ENCODE measurements at places on chromosomes 4 and X.

- DNase-seq, result no peak
Observed at GRCh38 chr4:39541987-39542610, 14.9 kb upstream of the UGDH start.

DNA sequence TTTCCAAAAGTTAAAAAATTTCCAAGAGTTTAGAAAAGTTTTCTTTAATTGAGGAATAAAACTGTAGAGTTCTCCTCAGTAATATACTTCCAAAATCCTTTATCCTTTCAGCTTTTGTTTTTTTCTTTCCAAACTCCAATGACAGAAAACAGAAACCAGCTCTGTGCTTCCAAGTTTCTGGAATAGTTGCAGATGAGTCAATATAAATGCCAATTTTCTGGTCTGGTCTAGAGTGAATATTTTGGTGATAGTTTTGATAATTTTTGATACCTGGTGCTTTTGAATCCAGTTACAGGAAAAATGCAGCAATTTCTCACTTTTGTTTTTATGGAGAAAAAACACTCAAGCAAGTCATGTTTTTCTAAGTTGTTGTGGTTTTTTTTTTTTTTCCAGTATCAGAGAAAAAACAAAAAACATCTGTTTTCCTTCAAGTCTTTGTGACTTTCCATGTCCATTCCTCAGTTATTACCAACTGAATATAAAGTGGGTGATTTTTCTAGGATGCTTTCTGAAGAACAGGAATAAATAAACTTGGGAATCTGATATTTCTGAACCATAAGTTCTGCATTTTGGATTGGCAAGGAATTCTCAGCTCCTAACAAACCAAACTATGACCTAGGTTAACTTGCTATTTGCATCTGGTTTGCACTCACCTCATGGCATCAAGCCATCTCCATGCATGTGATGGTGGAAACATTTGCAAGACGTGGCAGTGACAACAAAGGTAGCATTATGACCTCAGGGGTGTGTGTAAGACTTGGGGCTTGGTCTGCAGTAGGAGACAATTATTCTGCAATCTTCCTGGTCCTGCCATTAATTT lies 139.1 kb downstream of the VEGFC start:
- DNase-seq, result no peak

- DNase-seq, result no peak
Observed at GRCh38 chrX:39528161-39528916, 569.4 kb downstream of the BCOR start.

- DNase-seq, result no peak
Observed at GRCh38 chr4:3034231-3034630, 40.1 kb downstream of the HTT-AS start.

- no peak for DNase-seq
Observed at GRCh38 chr4:671769-672168, 2.3 kb downstream of the ATP5ME start.

GRCh38 chrX:46750889-46751288 lies 8.0 kb downstream of the SLC9A7 start:
- no peak for DNase-seq

DNA sequence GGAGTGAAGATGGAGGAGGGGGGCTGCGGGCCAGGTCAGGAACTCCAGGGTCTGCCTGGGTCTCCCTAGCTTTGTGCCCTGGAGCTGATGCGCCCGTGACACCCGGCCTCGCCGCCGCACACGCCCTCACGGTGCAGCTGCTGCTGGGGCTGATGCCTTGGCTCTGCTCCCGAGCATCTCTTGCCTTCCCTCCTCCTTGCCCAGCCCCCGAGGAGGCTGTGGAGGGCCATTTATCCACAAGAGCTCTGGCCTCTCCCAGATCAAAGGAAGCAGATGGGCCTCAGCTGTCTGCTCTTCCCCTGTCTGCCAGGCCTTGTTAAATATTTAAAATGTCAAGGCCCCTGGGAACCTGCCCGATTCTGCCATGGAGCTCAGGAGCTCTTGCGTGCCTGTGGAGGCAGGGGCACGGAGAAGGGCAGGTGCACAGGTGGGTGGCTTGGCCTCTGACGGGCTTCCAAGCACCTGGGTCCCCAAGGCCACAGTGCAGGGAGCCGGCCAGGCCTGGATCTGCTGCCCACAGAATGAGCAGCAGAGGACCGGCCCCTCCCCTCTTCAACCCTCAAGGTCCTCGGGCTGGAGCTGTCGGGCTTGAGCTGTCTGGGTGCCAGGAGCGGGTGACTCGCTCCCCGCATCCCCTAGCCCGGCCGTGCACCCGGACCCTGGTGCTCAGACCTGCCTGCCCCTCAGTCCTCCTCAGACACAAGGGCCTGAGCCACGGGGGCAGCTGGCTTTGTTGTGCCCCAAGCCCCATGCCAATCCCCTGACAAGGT lies 20.3 kb downstream of the ATP2B3 start:
- no peak for DNase-seq

DNA sequence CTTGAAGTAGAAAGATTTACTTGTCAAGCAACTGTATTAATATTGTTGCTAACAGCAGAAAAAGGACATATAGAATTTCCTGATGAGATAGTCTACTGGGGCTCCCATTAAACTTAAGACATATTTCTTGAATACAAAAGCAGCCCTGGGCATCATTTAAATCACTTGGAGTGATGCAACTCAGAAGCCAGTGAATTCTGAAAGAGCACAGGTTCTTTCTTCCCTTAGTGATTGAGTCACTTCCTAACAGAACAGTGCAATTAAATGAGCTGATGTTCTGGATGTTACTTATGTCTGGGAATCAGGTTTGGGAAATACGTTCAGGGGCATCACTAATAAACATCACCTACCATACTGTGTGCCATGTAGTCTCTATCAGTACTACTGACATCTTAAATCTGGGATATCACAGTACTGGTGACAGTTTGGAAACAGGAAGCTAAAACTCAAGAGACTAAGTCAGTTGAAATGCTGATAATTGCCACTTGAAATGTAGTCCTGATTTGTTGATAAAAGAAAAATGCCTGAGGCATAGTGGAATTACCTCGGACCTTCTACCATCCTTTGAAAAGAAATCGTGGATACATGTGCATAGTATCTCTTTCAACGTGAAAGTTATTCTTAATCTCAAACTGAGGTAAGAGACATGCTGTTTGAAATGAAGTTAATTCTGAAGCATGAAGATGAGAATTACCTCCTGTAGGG lies 249.2 kb upstream of the GPRIN3 start:
- DNase-seq, result no peak

DNA sequence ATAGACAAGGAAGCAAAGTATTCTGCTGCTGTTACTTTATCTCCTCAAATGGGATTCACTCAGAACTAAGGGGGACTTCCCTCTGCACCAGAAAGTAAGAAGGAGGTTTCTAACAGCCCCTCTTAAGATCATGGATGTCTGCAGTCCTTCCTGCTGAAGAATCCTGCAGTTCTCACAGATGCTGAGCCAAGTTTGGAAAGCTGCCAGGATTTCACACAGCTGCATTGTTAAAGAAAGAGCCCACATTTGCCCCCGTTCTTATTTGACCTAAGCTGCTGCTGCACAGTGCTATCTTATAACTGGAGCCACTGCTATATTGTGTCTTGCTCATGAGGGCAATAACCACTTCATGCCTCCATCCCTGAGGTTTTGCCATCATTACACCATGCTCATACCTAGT lies 81.1 kb downstream of the FAAH2 start:
- DNase-seq, result no peak

DNA sequence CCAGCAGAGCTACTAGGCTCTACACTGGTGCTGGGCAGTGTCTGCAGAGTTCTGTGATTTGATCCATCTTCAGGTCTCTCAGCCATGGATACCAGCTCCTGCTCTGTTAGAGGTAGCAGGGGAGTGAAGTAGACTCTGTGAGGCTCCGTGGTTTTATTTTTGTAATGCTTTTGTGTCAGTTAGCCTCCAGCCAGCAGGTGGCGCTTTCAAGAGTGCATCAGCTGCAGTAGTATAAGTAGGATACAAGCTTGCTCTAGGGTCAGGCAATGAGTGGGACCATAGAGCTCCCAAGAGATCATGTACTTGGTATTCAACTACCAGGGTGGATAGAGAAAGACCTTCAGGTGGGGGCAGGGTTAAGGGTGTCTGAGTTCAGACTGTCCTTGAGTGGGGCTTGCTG lies 362.5 kb upstream of the TRAM1L1 start:
- DNase-seq, result no peak

GRCh38 chrX:123673813-123674212 lies 59.0 kb downstream of the THOC2 start:
- no peak for DNase-seq

- no peak for DNase-seq
Observed at GRCh38 chrX:63740382-63740781, 44.6 kb downstream of the ARHGEF9 start.

DNA sequence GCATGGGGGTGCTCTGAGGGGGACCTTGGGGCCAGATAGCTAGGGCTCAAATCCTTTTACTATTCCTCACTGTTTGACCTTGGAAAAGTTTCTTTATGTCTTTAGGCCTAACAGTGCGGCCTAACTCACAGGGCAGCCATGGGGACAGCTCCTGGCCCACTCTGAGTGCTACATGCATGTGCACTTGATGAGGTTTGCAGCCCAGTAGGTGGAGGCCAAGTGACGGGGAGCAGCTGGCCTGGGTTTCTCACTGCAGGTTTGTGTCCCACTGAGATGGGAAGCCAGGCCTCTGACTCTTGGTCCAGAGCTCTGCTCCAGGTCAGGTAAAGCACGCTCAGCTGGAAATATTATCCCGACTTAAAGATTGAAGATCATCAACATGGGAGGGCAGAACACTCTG lies 102.8 kb downstream of the SLC2A9 start:
- DNase-seq, result no peak

- no peak for DNase-seq
Observed at GRCh38 chrX:153969125-153969903, 2.3 kb downstream of the HCFC1 start.

GRCh38 chr4:4320528-4320927 lies 30.5 kb downstream of the ZBTB49 start:
- DNase-seq, result no peak

- DNase-seq, result no peak
Observed at GRCh38 chrX:80876877-80877276, 67.2 kb upstream of the BRWD3 start.

DNA sequence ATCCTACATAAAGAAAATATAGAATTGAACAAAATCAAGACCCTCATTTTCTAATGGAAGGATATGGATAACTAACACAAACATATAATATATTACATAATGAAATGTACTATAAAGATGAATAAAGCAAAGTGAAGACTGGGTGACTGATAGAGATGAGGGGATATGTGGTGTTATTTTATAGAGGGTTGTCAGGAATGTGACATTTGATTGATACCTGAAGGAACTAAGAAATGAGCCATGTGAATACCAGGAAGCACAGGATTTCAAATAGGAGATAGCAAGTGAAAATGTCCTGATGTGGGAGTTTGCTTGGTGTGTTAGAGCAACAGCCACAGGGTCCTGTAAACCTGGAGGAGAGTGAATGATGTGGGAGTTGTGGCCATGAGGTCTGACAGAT lies 40.1 kb upstream of the GNPDA2 start:
- DNase-seq, result no peak

DNA sequence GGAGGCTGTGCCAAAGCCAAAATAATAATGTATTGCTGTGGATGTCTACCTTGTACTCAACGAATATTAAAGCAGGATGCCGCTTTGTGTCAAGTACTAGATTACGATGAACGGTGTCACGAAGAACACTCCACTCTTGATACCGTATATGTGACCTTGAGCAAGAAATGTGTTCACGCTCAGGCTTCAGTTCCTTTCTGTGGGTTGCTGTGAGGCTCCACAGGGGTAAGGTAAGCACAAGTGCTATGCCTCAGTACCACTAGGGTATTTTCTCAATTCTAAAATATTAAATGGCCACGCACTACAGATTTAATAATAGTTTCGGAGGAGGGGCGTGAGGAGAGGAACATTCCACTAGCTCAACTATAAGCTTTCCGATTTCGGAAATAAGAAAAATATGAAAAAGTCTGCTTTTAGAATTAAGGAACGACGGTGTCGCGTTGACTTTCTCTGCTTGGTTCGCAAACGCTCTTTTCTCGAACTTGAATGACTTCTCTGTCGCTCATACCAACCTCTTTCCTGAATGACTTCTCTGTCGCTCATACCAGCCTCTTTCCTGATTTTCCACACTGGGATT lies 607 bp upstream of the SCOC start:
- no peak for DNase-seq

DNA sequence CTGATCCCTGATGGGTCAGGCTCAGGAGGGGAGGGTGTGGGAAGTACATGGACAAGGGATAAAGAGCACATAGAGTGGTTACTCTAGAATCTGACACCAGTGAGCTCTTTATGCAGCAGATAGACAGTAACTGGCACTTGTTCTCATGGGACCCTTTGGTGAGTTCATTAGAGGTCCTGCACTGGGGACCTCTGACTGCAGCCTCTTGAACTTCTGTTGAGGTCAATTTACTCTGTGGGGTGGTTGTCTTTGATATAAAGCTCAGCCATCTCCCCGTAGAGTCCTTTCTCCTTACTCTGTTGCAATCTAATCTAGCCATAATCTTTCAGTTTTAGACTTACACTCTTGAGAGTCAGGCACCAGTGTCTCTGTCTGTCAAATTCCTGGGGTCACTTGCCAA lies 222.4 kb downstream of the GPAT3 start:
- no peak for DNase-seq

DNA sequence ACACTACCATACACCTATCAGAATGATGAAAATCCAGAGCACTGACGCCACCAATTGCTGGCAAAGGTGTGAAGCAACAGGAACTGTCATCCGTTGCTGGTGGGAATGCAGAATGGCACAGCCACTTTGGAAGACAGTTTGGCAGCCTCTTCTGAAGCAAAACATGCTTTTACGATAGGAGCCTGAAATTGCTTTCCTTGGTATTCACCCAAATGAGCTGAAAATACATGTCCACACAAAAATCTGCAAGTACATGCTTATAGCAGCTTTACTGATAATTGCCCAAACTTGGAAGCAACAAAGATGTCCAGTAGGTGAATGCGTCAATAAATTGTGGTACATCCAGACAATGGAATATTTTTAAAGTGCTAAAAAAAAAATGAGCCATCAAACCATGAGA lies 322.8 kb upstream of the FAT1 start:
- no peak for DNase-seq

- no peak for DNase-seq
Observed at GRCh38 chr4:119615068-119615719, 13.4 kb downstream of the PDE5A start.

- DNase-seq, result no peak
Observed at GRCh38 chr4:105548483-105548882, 3.9 kb upstream of the ARHGEF38 start.

DNA sequence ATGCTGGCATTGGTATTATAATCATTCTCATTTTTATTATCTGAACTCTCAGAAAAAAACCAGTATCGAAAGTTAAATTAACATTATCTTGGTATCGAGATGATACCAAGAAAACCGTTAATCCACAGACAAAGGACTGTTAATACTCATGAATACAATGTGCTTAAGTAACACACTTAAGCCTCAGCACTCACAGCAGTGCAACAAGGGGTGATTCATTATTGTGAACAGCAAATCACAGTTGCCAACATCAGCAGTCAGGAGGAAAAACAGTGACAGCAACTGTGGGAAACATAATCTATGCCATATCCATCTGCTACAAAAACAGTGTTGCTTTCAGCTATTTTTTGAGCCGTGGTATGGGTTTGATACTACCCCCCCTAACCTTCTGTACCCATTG lies 210.9 kb upstream of the ATOH1 start:
- DNase-seq, result no peak

GRCh38 chr4:28702571-28702970 lies 1841.9 kb downstream of the STIM2 start:
- no peak for DNase-seq

- DNase-seq, result no peak
Observed at GRCh38 chrX:84907324-84907968, 96.2 kb upstream of the APOOL start.

Measured in stimulated activated CD8-positive, alpha-beta memory T cell treated with anti-CD3 and anti-CD28 coated beads, Interleukin-12 subunit alpha, Interleukin-12 subunit beta, amount 100 ng/mL, for 4 hours (primary cell).